ENCODE measurements at places on chromosomes 12 and 14.

DNA sequence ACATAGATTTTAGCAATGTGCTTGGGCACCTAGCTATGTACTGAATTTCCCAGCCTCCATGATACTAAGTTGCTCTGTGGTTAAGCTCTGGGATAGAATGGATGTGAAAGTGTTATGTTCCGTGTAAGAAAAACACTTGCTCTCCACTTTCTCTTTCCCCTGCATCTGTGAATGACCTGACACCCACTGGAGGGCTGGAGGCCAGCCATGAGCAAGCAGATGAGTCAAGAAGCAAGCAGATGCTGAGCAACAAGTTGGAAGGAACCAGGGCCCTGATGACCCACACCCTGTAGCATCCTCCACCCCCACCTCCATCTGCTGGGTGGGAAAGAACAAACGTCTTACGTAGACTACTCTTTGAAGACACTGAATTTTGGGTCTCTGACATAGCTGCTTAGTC is 56.6 kb downstream of the EID3 start:
- no peak for DNase-seq

- no peak for DNase-seq
Measured at GRCh38 chr14:53670701-53671100, 285.9 kb downstream of the BMP4 start.

- DNase-seq, result no peak
Measured at GRCh38 chr14:38517426-38517825, 261.5 kb upstream of the CLEC14A start.

DNA sequence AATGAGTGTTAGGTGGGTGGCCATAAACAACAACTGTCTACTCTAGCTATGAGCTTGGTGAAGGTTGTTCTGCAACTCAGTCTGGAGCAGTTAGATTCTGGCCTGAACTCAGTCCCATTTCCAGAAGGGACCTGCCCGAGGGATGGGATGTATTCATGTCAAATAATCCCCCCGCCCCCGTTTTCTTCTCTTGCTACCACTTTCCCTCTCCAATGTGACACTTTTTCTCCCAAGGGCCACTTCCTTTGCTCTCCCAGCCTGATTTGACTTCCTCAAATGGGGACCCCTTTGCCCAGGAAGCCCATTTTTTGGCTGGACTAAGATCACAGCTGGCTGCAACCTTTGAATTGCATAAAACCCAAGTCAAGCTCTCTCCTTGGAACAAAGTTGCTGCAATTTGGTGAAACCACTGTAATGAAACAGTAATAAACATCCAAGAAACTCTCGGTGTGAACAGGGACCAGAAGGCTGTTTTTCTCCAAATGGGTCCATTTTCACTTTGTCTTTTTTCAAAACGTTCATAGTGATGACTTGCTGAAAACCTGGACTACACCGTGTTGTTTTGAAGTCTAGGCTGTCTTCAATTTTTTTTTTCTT is 137.2 kb upstream of the GSC start:
- DNase-seq, result no peak

GRCh38 chr12:110371408-110372055 is 32.0 kb downstream of the ANAPC7 start:
- DNase-seq, result peak; percentile 25

GRCh38 chr12:8052679-8053078 is 13.5 kb downstream of the C3AR1 start:
- DNase-seq, result no peak

GRCh38 chr14:77039285-77040058 is 11.0 kb upstream of the IRF2BPL start:
- DNase-seq, result no peak

DNA sequence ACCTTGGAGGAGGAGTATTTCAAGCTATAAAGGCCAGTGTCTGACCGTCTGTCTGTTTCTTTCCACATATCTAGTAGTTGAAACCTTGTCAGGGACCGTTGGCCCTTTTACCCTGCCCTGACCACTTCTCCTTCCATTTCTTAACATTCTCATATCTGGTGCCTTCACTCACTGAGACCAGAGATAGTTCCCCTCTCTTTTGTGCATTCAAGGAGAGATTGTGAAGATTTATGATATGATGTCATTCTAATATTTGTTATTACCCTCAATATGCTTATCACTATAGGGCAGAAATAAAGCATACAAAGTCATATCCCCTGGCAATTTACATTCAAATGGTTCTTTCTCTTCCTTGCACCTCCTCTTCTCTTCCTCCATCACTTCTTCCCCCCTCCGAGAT is 83.3 kb downstream of the PLXNC1 start:
- DNase-seq, result no peak

DNA sequence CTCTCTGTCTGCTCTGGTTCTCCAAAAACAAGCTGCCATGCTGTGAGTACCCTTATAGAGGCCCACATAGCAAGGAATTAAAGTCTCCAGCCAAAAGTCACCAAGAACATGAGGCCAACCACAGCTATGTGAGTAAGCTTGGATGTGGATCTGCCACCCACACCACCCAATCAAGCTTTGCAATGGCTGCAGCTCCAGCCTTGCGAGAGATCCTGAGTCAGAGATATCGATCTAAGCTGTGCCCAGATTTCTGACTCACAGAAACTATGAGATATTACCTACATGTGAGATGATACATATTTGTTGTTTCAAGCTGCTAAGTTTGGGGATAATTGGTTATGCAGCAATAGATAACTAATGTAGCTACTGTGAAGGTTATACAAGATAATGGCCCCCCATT is 15.5 kb upstream of the TMEM233 start:
- no peak for DNase-seq

DNA sequence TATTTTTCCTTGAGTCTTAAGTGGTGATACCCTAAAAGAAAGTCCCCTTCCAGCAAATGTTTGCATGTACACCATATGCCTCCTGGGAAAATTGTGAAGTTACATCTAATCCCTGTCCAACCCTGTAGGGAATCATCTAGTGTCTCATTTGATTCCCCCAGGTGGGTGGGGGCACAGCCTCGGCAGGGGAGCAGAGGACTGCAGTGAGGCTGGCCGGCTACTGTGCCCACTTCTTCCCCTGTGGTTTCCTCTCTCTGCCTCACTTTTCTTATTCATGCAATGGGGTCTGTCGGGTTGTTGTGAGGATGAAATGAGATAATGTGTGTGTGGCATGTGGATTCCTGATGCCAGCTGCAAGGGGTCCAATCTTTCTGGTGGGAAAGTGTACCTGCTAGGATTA is 6.0 kb downstream of the PAPLN start:
- no peak for DNase-seq

DNA sequence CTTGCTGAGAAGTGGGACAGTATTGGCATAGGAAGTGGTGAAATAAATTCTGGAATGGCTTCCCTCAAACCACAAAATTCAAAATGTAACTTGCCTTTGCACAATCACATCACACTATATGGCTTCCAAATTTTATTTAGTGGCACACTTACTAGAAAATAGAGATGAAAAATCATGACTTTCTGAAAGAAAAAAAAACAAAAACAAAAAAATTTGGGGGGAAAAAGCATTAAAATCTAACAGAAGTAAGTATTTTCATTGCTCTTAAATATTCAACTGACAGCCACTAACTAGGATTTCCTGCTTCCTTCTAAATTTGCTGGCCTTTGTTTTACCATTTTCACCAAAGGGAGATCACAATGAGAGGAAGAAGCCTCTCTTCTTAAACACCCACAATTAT is 23.0 kb downstream of the ATF7 start:
- DNase-seq, result no peak

GRCh38 chr14:27278341-27278740 is 680.5 kb upstream of the NOVA1 start:
- no peak for DNase-seq

DNA sequence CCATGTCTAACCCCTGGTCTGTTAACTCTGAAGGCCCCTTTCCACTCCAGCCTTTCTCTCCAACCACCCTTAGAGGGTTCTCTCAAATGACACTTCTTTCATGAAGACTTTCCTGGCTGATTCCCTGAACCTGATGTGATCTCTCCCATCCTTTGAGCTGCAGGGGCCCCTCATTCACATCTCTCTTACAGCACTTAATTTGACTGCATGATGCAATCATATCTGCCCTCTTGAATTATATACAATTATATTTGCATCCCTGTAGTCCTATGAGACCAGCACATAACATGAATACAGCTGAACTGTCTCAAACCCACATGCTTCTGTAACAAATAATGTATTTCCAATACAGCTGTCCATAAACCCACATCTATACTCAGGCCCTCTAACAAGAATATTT is 56.4 kb downstream of the PPP2R5E start:
- DNase-seq, result no peak

- no peak for DNase-seq
Measured at GRCh38 chr12:91804533-91804932, 341.1 kb downstream of the BTG1 start.

- no peak for DNase-seq
Measured at GRCh38 chr14:33377596-33378390, 439.1 kb downstream of the NPAS3 start.

DNA sequence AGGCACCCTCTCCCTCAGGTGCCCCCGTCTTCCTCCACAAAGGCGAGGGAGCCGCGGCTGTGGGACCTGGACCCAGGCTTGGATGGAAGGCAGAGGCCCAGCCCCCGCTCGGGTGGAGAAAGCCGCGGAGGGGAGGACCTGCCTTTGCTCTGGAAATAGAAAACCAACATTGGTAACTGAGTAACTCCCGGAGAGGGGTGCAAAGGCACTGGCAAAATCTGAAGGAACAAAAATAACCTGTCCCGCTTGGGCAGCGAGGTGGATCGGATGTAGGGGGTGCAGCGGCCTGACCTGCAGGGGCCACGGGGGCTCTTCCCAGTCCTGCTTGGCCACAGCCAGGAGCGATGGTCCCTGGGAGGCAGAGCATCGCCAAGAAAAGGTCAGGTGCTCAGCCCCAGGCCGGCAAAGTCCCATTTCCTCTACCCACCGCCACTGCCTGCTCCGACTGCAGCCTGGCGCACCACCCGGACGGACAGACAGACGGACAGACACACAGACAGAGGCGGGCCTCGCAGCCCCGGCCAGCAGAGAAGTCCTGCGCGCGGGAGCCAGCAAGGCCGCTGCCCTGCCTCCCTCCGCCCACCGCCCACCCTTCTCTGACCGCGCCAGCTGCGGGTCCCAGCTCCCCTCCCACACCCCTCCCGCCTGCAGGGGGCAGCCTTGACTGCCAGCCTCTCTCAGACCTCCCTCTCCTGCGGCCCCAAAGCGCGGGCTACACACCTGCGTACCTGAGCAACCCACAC is 21.4 kb upstream of the TMEM106C start:
- DNase-seq, result no peak

DNA sequence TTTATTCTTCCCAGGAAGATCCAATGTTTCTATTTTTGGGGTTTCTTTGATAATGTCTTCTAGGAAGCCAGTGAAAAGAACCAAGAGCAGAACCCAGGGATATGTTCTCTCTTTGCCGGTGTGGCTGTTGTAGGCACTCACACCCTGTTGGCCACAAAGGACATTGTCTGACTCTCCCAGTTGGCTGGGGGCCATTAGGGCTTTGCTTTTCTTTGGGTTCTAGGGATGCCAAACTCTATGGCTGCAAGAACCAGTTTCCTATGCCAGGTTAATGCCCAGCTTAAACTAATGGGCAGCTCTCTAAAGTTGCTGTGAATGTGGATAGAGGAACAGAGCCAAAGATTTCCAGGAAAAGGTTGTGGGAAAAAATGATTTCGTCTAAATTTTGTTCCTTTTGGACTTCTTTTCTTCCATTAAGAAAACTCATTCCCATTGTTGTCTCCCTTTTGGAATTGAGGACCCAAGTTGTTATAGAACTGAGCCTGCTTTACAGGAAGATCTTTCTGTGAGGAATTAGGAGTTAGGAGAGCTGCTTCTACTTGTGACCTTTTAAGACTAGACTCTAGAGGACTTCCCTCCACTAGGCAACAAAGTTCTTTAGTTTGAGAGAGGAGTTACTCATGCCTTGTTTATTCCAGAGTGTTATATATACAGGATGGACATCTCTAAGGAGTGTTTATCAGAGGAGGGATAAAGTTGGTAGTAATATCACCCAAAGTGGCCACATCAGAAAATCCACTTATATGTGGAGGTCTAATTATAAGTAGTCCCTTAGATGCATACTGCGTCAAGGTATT is 13.1 kb downstream of the COPZ1 start:
- DNase-seq, result no peak

DNA sequence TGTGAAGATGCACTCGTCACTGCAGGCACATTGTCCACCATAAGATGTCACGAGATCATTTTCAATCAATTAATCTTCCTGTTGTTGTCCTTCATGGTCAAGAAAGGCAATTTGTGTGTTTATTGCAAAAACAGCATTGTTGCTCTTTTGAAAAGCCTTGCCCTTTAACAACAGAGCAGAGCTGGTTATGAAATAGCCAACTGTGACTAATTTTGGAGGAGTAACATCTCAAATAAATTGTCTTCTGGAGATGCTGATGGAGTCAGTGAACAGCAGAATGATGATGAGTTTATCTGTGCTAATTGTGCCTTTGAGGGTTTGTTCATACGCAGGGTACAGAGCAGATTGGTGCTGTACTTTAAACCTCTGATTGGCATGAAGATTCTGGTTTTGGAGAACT is 88.3 kb upstream of the E2F7 start:
- DNase-seq, result no peak

GRCh38 chr12:92185052-92185451 is 39.4 kb upstream of the BTG1 start:
- DNase-seq, result no peak

DNA sequence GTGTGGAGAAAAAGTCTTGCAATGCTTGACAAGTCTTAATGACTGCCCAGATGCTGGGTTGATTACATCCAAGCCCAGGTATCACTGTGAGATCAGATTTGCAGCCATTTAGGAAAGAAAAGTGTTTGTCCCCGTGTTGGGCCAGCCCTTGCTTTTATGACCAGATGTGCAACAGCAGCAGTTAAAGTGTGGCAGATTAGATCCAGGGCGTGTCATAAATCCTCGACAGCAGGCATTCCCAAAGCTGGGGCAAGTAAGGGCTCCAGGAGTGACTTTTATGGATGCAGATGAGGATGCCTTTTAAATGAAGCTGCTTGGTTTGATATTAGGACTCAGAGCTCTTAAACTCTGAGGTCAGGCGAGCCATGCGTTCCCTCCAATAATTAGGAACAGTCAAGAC is 1.7 kb downstream of the SMOC1 start:
- DNase-seq, result no peak

DNA sequence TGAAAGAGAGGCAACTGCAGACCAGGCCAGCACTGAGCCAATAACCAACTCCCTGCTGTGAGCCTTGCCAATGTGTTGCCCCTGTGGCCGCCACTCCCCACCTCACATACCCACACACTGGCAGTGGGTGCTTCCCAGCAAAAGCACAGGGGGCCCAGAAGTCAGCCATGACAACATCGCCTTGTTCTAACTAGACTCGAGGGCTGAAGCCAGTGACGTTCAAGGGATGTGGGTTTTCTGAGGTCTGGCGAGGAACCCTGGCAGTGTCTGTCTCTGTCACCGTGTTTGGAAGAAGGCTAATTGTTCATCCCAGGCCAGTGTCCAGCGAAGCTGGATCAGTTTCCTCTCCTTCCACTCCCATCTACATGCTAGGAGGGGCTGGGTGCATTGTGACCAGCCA is 311.8 kb upstream of the AMIGO2 start:
- DNase-seq, result no peak

- no peak for DNase-seq
Measured at GRCh38 chr12:90216815-90217214, 508.2 kb upstream of the ATP2B1 start.

- DNase-seq, result no peak
Measured at GRCh38 chr12:93448796-93449195, 7.0 kb upstream of the UBE2N start.

GRCh38 chr12:118055865-118056773 is 4.9 kb downstream of the WSB2 start:
- no peak for DNase-seq

GRCh38 chr14:58151133-58152013 is 640 bp downstream of the ARMH4 start:
- no peak for DNase-seq

- DNase-seq, result no peak
Measured at GRCh38 chr12:67107751-67108269, 161.3 kb upstream of the CAND1 start.

GRCh38 chr12:58358369-58358768 is 417.0 kb downstream of the ATP23 start:
- no peak for DNase-seq

Measured in NCI-H187 treated with DMSO at 0.1 percent for 48 hours (cell line).